ENCODE measurements at places on chromosomes 13 and 19. TPM values are rescaled to one million over a fixed set of nuclear protein-coding genes. Genes with fewer than 3 reads are reported as not detected.

HRC gene
- 0.51 TPM for total RNA-seq

FGF22 gene
- total RNA-seq = not detected

GPR12 gene
- total RNA-seq = not detected

TMEM38A gene
- not detected for total RNA-seq

ZNF382 gene
- total RNA-seq = 0.59 TPM

KMT5C gene
- total RNA-seq = 65.6 TPM

ZNF28 gene
- total RNA-seq = 3.5 TPM

UBE2L5 gene
- 0.21 TPM for total RNA-seq

GZMM gene
- total RNA-seq = 1.6 TPM

KIR3DL2 gene
- total RNA-seq = 0.37 TPM

ZFP28 gene
- 45.3 TPM for total RNA-seq

MRPL54 gene
- 24.3 TPM for total RNA-seq

SIGLEC8 gene
- not detected for total RNA-seq
